LoVo (cell line): ENCODE measurements at places on chromosomes 7 and 10.

DNA sequence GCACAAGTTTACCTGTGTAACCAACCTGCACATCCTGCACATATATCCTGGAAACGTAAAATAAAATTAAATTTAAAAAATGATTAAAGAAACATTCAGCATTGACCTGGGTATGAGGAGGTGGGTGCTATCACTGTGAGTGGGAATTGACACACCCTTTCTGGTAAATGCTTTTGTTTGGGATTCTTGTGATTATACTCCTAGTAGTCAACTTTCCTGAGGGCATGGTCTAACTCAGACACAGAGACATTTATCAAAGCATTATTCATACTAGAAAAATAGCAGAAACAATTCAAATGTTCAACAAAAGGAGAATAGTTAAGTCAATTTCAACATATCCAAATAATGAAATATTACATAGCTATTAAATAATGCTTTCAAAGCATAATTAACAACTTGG lies 44.2 kb downstream of the CNNM2 start:
- no peak for DNase-seq

DNA sequence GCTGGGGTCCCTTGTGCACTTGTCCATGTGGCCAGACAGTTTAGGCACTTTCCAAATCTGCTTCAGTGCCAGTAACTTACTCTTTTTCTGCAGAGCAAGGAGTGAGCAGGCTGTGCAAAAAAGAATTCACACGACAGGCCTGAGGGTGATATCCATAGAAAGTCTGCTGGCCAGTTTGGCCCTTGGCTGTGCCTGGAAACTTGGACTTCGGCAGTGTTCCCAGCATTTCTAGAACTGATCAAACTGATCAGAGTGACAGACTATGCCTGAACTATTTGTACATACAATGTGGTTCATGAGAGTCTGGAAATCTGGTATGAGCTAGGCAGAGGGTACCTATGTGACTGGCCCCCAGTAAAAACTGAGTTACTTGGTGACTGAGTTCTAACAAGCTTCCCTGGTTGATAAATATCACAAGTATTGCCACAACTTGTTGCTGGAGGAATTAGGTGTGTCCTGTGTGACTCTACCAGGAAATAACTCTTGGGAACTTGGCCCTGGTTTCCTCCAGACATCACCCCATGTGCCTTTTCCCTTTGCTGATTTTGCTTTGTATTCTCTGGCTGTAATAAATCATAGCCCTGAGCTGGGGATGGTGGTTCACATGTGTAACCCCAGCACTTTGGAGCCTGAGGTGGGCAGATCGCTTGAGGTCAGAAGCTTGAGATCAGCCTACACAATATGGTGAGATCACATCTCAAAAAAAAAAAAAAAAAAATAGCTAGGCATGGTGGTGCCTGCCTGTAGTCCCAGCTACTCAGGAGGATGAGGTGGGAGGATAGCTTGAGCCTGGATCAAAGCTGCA lies 3.3 kb upstream of the DENND10 start:
- peak; percentile 72 for DNase-seq

GRCh38 chr10:67200913-67201564 lies 275.2 kb downstream of the LRRTM3 start:
- DNase-seq: no peak

GRCh38 chr7:51070151-51070550 lies 246.5 kb downstream of the COBL start:
- DNase-seq: no peak

DNA sequence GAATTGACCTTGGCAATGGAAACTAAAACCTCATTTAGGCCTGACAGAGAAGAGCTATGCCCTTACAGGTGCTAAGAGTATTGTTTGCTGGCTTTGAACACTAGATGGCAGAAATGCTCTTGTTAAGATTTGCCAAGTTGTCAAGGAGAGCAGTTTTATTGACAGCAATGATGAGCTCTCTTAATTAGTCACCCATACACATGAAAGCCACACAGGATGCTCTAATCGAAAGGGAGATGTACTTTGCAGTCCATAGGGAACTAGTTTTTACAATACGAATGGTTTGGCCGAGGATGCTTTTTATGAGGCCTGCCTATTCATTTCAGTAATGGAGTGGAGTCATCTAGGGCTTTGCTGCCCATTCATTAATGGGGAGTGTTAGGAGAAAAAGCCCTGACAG lies 45.4 kb upstream of the MBL2 start:
- peak; percentile 59 for DNase-seq
